ENCODE measurements at places on chromosomes 5 and 9.

DNA sequence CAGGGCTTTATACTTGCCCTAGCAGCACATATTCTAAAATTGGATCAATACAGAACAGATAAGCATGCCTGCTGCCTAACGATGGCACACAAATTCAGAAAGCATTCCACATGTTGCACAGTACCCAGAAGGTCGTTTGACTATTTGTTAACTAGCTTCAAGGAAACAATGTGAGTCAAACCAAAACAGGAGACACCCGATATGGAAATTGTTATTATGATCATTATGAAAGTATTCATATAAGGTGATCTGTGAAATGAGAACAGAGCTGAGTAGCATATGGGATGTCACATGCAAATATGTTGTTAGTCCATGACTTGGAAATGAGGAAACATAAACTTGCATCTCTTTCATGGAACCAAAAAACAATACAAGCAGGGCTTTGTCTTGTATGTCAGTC lies 56.3 kb upstream of the BICD2 start:
- DNase-seq, result no peak

- DNase-seq, result peak; percentile 46
Measured at GRCh38 chr9:88927510-88927909, 63.8 kb upstream of the S1PR3 start.

GRCh38 chr5:133644000-133644865 lies 31.9 kb upstream of the FSTL4 start:
- no peak for DNase-seq

DNA sequence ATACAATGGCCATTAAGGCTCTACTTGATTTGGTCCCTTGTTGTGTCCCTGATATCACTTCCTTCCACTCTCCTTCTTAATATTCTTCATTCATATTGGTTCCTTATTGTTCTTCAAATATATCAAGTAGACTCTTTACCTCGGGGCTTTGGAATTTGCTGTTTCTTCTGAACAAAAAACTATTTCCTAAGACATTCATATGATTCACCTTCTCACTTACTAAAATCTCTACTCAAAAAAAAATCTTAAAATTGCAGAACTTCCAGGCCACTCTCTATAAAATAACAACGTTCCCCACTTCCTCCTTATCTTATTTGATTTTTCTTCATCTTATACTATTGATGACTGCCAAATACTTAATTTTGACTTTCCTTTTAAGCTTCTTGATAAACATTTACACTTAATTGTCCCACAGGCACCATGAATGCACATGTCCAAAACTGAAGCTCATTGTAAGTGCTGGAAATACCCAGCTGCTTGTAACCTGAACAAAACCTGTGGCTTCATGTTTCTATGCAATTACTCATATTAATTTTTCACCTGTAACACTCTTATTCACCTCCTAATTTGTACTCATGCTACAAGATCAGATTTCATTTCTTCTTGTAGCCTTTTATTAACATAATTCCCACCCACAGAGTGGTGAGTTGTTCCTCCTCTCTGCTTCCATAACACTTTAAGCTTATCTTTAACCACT lies 58.4 kb upstream of the NUDT12 start:
- DNase-seq, result no peak

- DNase-seq, result no peak
Measured at GRCh38 chr9:123567013-123567412, 211.0 kb downstream of the CRB2 start.

DNA sequence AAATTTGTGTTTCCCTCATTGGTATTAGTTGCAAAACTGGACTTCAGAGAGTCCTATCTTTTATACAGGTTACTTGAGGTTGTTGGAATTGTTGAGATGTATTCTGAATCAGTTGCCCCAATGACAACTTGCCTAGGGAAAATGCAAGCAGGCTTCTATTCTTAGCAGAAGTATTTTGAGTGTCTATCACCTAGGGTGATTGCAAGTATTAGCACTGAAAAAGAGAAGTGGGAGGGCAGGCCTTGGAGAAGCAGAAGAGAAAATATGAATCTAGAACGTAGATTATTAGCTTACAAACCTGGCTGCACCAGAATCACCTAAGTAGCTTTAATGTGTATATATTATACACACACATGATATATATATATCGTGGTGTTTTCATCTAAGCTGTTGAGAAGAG lies 43.2 kb downstream of the ADAMTS12 start:
- no peak for DNase-seq

- no peak for DNase-seq
Measured at GRCh38 chr5:126918615-126918957, 111.8 kb downstream of the MARCHF3 start.

DNA sequence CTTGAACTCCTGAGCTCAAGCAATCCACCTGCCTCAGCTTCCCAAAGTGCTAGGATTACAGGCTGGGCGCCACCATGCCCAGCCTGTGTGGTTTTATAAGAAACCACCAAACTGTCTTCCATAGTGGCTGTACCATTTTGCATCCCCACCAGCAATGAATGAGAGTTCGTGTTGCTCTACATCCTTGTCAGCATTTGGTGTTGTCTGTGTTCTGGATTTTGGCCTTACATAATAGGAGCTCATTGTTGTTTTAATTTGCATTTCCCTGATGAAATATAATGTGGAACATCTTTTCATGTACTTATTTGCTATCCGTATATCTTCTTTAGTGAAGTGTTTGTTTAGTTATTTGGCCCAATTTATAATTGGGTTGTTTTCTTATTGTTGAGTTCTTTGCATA lies 29.8 kb downstream of the PHF2 start:
- DNase-seq, result no peak

DNA sequence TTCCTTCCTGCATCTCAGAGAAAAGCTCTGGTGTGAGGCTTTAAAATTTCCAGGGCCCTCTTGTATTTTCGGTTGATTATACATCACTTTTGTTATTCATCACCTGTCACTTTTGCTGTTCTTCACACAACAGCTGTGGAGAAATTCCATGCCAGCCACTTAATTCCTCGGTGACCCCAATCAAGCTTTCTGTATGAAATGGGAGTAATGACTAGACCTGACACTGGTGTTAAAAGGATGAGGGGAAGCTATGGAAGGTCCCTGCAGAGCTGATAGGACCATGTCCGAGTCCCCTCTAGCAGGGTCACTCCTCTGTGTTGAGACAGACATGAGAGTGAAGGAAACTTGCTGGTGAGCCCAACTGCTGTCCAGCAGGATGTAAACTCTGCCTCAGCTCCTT lies 59.7 kb downstream of the GPR21 start:
- DNase-seq, result no peak

GRCh38 chr5:149549461-149550267 lies 1.6 kb downstream of the CSNK1A1 start:
- DNase-seq, result peak; percentile 50

Data from Kasumi-1 (cell line).